NCI-H69 (cell line): ENCODE measurements at places on chromosomes 1 and 21.
A peak's percentile ranks its signal among the peaks of the same experiment; 100 is the strongest.

DNA sequence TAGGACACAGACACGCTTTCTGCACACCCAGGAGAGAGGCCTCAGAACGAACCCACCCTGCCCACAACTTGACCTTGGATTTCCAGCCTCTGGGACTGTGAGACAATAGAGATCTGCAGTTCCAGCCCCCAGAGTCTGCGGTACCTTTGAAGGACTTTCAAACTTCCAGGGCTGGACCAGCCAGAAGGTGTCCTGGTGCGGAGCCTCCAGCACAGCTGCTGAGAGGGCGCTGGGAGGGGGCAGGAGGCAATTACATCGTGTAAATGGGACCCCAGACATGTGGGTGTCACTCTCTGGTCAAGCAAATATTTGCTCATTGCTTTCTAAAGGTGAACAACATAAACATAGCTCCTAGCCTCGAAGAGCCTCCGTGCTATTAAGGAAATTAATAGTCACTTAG is 58.7 kb upstream of the ACTRT2 start:
- DNase-seq = peak; percentile 19

GRCh38 chr21:31107176-31107785 is 69.0 kb upstream of the KRTAP19-8 start:
- no peak for DNase-seq

GRCh38 chr1:78792756-78793155 is 143.1 kb downstream of the IFI44 start:
- no peak for DNase-seq

DNA sequence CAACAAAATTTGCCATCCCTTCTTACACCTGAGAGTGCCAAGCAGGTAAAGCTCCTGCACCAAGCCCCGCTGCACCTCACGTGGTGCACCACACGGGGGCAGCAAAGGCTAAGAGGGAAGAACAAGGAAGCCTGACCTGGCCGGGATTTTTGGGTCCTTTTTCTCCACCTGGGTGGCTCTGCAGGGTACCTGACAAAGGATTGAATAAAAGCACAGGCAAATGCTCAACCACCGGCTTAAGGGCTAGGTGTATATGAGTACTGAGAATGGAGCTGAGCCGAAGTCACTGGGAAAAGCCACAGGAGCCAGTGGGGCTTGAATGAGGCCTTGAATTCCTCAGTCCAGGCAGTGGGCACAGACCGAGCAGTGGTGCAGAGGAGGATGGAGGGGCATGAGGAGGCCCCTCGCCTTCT is 36.4 kb downstream of the ZNF697 start:
- DNase-seq = peak; percentile 63

DNA sequence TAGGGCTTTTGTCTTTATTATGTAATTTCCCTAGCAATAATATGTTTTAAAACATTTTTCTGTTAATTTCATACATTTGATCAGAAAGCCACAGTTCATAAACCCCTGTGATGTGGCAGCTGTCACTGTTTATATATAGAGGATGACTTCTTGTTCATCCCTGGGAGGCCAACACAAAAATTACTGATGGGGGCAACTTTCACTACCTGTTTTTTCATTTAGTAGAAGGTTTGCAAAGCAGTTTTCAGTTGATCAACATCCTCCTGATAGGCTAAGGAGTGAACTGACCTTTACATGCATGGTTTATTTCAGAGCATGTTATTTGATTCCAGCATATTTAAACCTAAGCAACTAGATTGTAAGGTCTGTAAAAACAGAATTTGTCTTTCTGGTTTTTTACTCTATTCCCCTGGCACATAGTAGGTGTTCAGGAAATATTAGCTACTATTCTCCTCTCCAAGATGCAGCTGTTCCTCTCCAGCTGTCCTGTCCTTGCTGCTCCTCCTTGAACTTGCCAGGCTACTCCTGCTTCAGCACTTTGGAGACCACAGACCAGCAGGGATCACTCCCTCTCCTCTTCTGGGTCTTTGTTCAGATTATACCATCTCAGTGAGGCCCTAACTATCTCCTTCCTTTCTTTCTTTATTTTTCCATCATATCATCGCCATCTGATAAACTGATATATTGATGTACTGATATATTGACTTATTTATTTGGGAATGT is 54.7 kb downstream of the ROR1 start:
- DNase-seq = peak; percentile 23

- no peak for DNase-seq
These were observed 22.2 kb upstream of the KPRP start for GRCh38 chr1:152735648-152736047.

GRCh38 chr21:17709266-17709611 is 96.5 kb upstream of the BTG3 start:
- no peak for DNase-seq

DNA sequence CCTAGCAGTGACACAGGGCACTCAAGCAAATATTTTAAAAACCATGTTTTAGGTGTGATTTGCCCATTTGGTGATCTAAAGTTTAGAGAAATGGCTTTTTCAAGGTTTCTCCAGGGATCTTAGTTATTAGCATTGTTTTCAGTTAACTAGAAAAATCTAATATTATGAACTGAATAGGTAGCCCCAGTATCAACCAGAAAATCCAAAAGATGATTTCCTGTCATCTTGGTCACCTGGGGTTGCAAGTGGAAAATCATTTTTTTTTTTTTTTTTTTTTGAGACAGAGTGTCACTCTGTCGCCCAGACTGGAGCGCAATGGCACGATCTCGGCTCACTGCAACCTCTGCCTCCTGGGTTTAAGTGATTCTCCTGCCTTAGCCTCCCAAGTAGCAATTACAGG is 106.6 kb upstream of the FMN2 start:
- no peak for DNase-seq

DNA sequence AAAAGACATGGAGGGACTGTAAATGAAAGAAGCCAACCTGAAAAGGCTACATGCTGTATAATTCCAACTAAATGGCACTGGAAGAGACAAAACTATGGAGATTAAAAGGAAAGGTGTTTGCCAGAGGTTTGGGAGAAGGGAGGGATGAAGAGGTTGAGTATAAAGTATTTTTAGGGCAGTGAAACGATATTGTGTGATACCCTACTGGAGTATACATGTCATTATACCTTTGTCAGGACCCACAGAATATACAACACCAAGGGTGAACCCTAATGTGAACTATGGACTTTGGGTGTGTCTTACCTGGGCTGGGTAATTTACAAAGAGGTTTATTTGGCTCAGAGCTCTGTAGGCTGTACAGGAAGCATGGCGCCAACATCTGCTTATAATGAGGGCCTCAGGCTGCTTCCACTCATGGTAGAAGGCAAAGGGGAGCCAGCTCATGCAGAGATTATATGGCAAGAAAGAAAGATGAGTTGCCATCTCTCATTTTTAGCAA is 73.4 kb downstream of the CD2 start:
- no peak for DNase-seq

DNA sequence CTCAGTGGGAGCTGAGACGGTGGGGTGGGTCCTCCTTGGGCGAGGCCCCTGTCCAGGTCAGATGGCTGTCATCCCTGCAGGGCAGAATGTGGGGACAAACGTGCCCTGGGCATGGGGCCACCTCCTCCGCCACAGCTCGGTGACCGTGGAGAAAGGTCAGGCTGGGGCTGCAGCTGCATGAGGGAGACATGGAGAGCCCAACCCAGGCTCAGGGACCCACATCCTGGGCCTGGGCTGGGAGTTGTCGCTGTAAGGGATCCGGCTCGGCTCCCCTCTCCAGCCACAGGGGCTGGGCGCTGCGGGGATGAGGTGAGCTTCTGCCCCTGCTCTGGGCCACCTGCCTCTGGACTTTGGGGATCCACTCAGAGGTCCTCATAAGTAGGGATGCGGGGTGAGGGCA is 518 bp upstream of the PLCH2 start:
- DNase-seq = no peak

DNA sequence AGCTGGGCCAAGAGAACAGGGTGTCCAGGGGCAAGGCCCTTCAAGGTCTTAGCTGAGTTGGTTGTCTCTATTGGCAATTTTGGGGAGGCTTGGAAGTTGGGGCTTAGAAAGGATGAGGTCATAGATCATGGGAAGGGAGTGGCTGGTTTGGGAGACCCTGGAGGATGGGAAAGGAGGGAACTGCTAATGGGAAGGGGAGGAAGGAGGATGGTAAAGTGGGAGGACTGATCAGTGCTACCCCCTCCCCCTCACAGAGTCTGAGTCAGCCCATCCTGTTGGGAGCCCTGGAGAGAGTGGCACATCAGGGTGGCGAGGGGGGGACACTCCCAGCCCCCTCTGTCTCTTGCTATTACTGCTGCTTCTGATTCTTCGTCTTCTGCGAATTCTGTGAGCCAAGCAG is 5.1 kb downstream of the EFNA4 start:
- peak; percentile 25 for DNase-seq

GRCh38 chr1:33872275-33872674 is 8.4 kb downstream of the HMGB4 start:
- DNase-seq = no peak

DNA sequence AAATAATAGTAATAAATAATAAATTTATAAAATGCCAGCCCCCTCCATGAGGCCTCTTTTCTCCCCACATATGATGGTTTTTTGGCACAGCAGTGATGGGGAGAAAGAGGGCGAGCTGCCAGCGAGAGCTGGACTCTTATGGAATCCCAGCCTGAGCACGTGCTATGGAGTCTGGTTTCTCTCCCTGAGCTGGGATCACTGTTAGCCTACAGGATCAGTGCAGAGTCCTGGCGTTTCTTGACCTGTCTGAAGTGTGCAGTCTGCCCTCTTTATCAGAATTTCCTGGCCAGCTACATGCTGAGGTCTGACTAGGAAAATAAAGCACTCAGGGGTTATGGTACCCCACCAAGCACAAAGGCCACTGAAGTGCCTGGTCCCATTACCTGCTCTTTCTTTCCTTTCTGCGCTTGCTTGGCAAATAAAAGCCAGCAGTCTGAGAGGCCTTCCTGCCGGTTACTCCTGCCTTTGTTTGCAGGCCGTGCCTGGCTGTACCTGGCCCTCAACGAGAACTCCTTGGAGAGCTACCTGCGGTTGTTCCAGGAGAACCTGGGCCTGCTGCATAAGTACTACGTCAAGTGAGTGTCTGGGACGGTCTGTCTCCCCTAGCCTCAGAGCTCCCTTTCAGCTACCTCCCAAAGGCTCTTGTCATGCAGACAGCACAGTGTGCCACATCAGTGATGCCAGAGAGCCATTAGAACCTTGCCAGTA is 18.5 kb upstream of the SLC25A34 start:
- no peak for DNase-seq

DNA sequence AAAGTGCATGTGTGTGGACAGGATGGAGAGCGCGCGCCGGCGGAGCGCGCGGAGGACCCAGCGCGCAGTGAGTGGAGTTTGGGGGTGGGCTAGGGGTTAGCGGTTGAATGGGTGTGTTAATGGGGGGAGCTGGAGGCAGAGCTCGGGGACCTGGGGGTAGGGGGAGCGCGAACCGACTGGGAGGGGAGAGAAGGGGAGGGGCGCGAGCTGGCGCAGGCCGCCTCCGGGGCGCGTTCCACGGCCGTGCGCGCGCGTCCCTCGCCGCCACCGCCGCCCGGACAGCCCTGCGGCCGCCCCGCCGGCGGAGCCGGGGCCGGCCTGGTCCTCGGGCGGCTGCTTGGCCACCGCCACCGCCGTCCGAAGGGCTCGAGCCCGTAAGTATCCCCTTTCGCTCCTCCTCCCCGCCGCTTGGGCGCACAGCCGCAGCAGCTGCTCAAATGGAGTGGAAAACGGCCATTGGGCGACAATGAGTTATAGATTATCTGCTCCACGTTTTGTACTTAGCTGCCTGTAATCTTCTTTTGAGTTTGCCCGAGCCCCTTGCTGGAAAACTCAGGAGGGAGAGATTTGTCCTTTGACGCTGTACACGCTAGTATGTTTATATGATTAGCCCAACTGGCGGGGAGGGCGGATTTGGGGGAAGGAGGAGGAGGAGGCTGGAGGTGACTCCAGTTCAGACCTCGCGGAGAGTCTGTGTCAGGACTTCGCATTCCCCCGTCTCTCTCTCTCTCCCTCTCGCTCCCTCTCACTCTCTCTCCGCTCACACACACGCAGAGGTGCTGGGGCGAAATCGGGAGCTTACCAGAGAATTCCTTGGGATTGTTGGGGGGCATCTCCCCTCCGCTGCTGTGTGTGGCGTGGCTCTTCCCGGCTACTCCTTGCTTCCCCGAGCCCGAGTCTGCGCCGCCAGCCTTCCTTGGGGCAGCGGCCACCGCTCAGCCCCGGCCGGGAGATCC is at the start of gene ADGRL2:
Gene ADGRL2, plus strand, starts transcription at position 240 of the 956 bp plus-strand sequence. CDS start 36,051 bp downstream, outside the sequence.
- DNase-seq = peak; percentile 69

GRCh38 chr21:36183144-36183795 is 26.6 kb downstream of the DOP1B start:
- DNase-seq = no peak

DNA sequence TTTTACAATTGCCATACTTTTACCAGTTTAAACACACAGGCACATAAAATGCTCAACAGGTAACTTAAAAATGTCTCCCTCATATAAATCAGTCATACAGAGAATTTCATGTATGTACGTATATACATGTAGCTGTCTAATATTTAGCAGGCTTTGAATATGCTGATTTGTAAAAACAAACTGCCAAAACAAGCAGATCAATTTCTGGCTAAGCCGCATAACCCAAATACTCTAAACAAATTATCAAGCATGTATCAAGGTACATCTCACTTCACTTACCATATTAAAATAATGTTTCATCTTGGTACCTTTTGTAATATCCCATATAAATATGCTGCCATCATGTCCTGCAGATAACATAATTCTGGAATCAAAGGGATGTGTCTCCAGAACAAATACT is 43.8 kb downstream of the BRWD1 start:
- no peak for DNase-seq

GRCh38 chr21:44444286-44444931 is 10.9 kb upstream of the LRRC3 start:
- peak; percentile 14 for DNase-seq

GRCh38 chr1:178613271-178613945 is 100.5 kb downstream of the TEX35 start:
- DNase-seq = no peak

DNA sequence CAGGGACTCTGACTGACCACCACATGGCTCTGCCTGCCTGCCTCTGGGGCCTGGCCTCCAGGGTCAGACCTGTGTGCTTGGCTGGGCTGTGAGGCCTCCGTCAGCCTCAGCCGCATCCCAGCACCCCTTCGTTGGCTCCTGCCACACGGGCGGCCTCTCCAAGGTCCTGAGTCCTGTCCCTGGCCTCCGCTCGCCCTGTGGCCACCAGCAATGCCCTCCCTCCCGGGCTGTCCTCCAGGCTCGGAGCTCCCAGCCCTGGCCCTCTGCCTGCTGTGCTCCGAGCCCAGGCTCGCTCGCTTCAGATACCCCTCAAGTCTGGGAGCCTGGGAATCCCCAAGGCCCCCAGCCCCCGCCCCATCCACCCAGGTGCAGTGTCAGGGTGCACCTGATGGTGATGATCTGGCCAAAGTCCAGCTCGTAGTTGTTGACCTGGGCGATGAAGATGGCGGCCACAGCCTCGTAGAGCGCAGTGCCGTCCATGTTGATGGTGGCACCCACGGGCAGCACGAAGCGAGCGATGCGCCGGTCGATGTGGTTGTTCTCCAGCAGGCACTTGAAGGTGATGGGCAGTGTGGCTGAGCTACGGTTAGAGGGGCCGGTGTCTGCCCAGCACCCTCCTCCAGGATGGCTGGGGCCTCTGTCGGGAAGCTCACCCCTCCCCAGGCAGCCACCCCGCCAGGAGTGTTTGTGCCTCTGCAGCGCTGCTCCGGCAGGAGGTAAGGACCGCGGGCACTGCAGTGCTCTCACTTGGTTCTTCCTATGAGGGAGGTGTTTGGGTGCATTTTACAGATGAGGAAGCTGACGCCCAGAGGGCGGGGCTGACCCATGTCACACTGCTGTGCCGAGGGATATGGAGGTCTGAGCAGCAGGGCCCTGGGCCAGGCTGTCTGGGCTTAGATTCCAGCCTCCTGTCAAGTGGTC is 28.5 kb downstream of the PODN start:
- peak; percentile 33 for DNase-seq
